Effector CD8-positive, alpha-beta T cell (primary cell): ENCODE measurements at places on chromosomes 3 and 15.

DNA sequence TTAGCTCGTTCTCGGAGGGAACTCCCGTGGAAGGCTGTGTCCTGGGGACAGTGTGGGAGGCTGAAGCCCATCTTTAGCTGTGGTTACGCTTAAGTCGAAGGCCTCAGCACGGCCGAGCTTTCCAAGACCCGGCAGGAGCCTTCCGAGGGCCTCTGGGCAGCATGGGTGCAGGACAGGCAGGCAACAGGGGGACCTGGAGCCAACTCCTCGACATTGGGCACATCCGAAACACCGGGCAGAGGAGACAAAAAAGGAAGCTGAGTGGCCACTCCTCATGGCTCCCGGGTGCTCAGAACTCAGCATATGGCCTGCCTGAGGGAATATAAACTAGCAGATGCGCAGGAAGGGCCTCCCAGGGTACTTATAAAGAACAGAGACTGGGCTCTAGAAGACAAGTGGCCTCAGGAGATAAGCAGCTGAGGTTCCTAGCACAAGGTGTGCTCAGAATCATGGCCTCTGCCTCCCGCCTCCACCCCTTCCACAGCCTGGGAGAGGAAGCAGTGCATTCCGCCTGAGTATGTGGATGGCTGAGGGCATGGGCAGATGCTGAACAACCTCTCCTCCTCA lies 34.1 kb downstream of the ABTB1 start:
- no peak for DNase-seq

- DNase-seq = no peak
Observed at GRCh38 chr3:119604878-119605277, 7.2 kb downstream of the PLA1A start.

- DNase-seq = no peak
Observed at GRCh38 chr3:4008205-4008604, 209.0 kb downstream of the LRRN1 start.

- DNase-seq = no peak
Observed at GRCh38 chr3:183484431-183485075, 56.1 kb upstream of the MCF2L2 start.

- no peak for DNase-seq
Observed at GRCh38 chr3:74080056-74080461, 455.3 kb upstream of the PDZRN3 start.

GRCh38 chr3:86967062-86967461 lies 23.9 kb downstream of the VGLL3 start:
- no peak for DNase-seq

- no peak for DNase-seq
Observed at GRCh38 chr3:10455545-10455914, 49.9 kb downstream of the ATP2B2 start.

DNA sequence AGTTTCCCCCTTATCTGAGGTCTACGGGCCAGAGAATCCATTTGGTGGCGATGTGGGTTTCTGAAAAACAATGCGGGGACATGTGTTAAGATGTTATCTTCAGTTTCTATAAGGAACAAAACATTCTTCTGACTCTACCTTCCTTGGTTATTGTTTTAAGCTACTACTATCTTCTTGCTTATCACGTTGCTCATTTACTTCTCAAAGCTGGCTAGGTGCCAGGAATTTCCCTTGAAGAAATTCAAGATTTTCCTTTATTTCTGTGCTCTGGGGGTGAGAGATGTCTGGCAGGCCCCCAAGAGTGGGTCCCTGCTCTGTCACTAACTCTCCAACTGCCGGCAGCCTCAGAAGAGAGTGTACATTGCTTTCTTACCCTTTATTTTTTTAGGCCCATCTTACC lies 119.8 kb downstream of the RYR3 start:
- DNase-seq = no peak

DNA sequence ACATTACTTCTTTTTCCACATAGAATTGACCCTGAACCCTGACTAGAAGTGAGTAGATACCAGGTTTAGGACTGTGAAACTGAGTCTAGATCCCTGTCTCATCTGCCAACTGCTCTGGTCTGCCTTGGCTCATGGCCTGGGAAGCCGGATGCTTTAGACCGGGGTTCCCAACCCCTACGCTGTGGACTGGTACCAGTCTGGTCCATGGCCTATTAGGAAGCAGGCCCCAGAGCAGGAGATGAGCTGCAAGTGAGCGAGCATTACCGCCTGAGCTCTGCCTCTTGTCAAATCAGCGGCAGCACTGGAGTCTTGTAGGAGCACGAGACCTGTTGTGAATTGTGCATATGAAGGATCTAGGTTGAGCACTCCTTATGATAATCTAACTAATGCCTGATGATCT lies 734.2 kb downstream of the AGBL1 start:
- DNase-seq = no peak

DNA sequence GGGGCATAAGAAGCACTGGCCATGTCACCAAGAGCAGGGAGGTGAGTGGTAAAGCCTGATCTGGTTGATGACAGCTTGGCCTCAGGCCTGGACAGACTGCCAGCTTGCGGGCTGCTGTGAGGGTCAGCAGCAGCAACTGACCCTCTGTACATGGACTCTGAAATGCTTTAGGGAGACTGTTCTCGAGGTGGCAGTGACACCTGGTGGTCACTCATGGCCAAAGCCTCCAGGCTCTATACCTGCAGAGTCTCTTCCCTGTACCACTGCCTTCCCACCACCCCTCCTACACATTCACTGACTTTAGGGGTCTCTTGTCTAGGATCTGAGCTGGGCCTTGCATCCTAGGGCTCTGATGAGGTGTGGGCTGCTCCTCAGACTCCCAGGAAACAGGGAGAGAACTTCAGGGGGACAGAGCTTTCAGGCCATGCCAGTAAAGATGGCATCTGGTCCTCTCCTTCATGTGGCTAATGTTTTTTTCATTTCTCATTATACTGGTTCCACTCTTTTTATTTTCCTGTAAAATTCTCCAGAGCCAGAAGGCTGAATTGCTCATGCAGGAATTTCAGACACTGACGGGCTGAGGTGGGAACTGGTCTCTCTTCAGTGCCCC lies 17.2 kb upstream of the TIMP4 start:
- DNase-seq = no peak

GRCh38 chr15:33343275-33343674 lies 32.5 kb downstream of the RYR3 start:
- DNase-seq = no peak

GRCh38 chr3:44648564-44649229 lies at the start of gene ZNF35:
Gene ZNF35 (plus strand): TSS chr3:44648732. CDS start chr3:44651068, 2,336 bp downstream.
- DNase-seq = no peak

GRCh38 chr3:61964566-61964965 lies 403.2 kb downstream of the PTPRG start:
- DNase-seq = no peak

DNA sequence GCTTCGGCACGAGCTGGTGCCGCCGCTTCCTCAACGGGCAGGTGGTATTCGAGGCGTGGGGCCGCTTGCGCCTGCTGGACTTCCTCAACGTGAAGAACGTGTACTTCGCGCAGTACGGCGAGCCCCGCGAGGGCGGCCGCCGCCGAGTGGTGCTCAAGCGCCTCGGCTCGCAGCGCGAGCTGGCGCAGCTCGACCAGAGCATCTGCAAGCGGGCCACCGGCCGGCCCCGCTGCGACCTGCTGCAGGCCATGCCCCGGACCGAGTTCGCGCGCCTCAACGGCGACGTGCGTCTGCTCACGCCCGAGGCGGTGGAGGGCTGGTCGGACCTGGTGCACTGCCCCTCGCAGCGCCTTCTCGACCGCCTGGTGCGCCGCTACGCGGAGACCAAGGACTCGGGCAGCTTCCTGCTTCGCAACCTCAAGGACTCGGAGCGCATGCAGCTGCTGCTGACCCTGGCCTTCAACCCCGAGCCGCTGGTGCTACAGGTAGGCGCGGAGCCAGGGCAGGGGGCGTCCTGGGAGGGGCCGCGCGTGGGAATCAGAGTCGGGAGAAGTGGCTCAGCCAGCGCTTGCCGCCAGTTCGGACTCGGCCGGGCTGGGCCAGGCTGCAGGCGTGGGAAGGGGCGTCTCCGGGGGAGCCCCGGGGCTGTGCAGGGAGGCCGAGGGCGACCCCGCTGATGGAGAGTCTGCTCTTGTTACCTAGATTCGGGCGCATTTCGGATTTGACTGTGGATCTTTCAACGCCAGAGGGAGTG lies 1.1 kb downstream of the DIPK2A start:
- DNase-seq = peak; percentile 26

GRCh38 chr3:10753964-10754363 lies 62.1 kb upstream of the SLC6A11 start:
- no peak for DNase-seq

GRCh38 chr3:127033171-127033570 lies 50.3 kb downstream of the PLXNA1 start:
- DNase-seq = no peak

DNA sequence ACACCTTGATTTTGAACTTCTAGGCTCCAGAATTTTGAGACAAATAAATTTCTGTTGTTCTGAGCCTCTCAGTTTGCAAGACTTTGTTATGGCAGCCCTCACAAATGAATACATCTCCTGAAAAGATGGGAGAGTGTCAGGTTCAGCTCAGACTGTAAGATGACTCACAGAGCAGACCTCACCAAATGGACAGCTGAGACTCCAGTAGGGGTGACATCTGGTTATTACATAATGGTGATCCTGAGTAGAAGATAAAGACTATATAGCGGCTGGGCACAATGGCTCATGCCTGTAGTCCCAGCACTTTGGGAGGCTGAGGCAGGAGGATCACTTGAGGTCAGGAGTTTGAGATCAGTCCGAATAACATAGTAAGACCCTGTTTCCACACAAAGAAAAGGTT lies 26.2 kb upstream of the MTMR14 start:
- DNase-seq = no peak

DNA sequence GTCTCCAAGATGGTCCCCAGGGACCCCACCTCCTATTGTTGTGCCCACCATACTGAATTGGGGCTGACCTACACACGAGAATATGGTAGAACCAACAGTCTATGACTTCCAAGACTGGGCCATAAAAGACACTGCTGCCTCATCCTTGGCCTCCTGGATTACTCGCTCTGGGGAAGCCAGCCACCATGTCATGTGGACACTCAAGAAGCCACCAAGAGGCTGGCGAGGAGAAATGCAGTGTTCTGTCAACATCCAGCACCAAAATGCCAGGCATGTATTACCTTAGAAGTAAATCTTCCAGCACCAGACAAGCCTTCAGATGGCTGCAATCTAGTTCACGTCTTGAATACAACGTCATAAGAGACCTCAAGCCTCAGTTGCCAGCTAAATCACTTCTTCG lies 17.1 kb upstream of the TPM1 start:
- no peak for DNase-seq

GRCh38 chr15:65518633-65519285 lies 1.3 kb upstream of the DPP8 start:
- DNase-seq = no peak

DNA sequence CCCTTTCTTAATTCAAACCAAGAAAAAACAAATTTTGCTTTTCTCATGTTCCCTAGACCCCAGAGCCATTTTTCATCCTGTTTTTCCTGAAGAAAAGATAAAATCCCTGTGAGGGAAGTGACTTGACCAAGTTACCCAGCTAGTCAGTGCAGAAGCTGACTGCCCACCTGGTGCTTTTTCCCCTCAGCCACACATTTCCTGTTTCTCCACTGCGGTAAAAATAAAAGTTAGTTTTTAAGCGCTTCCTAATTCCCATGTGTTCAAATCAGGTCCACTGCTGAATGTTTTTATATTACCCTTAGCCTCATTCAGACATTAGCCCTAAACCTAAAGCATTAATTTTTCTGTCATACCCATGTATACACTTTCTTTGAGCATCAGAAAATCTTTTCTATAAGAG lies 26.1 kb downstream of the PPP2R3A start:
- DNase-seq = no peak
